Right hindlimb (tissue), 1 donor: ENCODE measurements at places on chromosomes 7 and 10.

DNA sequence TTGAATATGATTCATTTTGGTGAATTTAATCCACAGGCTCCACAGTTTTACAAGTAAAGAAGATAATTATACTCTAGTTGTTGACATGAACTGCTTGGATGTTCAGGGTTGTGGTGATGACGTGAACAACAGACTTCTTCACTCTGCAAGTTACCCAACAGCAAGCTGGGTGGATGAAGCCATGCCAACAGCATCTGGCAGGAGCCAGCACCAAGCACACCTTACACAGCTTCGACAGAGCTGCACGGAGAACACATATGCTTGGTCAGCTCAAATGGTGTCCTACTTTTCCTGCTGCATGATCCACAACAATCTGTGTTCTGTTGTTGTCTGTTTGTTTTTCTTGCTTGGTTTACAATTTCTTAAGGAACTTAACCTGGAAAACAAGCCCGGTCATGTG is 9.8 kb downstream of the NOD1 start:
- no peak for DNase-seq

- no peak for DNase-seq
Measured at GRCh38 chr10:89690027-89690426, 11.4 kb upstream of the KIF20B start.

DNA sequence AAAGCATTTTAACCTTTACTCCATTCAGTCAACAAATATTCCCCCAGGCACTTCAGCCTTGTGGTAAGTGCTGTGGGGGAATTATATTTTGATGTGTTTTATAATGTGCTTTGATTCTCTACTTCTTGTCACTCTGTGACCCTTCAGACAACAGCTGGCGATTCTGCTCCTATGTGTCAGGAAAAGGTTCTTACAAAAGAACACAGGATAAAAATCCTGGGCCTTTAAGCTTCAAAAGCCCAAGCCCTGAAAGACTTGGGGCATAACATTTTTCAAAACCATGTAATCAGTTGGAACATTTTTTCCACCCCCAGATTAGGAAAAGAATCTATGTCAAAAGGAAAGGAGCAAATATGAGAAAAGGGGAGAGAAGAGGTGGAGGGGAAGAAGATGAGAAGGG is 37.8 kb upstream of the LRRC17 start:
- DNase-seq: no peak

- peak; percentile 17 for DNase-seq
Measured at GRCh38 chr7:41491308-41491707, 211.6 kb downstream of the INHBA start.

DNA sequence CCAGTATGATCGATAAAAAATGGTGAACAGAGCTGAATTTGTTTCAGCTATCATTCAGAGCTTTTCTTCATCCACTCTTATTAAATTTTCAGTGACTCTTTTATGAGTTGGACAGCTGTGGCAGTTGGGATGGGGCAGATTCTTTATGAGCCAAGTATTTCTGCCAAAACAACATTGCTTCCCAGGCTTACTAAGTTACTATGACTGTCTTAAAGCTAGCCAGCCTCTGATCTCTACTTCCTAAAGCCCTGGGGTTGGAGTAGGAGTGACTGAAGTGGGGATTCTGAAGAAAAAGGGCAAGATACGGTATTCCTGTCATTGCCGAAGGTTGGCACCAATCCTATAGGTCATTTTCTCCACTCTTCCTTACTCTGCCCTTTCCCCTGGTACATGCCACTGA is 12.7 kb downstream of the RPP30 start:
- DNase-seq: peak; percentile 30
